ENCODE measurements at places on chromosomes 5 and 9.
A peak's percentile ranks its signal among the peaks of the same experiment; 100 is the strongest.

DNA sequence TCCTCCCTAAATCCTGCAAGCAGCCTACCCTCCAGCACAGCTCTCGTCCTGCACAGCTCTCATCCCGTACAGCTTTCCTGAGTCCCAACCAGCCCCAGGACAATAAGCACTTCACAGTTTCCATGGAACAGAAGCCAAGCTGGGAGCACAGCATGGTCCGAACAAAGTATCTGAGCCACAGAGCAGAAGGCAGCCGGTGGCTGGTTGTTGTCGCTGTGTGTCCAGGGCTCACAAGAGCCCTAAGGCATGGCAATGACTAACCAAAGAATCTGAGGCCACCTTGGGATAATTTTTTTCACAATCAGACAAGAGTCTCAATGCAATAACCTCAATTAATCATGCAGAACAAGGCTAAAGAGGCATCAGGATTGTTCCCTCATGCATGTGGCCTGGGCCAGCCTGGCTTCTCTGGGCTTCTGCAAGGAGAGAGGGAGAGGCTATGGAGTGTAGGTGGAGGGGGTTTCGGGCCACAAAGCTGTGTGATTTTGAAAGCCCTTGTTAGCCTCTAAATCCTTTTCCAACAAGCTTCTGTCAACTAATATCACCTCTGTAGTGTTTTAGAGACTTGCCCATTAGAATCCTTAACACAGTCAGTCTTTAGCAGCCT, 323.4 kb downstream of the PIK3R1 start:
- DNase-seq: no peak

DNA sequence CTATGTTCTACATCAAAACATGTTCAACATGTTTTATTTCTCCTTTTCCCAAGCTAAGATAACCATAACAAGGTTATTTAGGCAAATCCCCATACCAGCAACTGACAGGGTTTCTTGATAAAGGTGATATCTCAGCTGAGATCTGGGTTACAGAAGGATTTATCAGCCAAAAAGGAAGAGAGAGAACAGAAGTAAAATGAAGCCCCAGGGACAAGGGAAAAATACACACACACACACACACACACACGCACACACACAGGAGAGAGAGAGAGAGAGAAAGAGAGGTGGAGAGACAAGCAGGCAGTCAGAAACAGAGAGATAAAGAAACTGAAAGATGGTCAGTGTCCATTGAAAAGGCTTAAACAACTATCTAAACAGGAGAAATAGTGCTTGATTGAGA, 19.7 kb upstream of the MLLT3 start:
- no peak for DNase-seq

DNA sequence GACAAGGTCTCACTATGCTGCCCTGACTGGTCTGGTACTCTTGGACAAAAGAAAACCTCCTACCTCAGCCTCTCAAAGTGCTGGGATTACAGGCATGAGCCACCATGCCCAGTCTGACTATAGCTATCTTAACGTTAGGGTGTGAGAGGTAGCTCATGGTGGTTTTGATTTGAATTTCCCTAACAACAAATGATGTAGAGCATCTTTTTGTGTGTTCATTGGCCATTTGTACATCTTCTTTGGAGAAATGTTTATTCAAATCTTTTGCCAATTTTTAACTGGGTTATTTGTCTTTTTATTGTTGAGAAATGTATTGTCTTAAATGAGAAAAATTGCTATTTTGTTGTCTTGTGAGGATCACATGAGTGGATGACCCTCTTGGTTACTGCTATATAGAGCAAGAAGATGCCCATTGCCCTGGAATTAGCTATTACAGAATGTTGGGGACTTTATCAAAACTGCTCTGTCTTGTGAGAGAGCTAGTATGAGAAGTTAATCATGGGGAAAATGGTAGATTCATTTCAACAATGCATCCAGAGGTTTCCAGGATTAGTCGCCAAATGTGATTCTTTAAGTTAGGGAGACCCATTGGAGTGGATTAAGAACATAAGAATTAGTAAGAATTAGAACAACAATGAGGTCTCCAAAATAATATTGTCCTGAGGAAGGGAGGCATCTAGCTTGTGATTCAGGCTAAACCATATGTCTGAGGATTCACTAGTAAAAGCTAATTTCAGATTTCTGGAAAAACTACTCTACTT, 124.3 kb upstream of the MOCS2 start:
- peak; percentile 33 for DNase-seq

- peak; percentile 75 for DNase-seq
Observed at GRCh38 chr9:114487607-114488300, 17.5 kb downstream of the WHRN start.

DNA sequence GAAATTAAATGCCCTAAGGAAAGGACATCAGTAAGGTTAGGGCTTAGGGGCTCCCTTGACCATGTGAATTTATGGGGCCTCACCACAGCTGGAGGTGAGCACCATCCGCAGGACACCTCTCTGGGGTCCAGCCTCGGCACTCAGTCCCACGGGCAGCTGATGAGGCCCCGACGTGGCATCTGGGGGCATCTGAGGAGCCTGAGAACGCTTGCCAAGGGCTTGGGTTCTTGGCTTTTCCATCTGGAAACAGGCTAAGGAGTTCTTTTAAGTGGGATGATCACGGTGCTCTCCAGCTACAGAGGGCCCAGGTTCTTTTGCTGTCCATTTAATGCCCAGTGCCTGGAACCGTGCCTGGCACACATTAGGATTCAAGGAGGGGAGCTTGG, 3.6 kb downstream of the NKX2-5 start:
- DNase-seq: no peak

DNA sequence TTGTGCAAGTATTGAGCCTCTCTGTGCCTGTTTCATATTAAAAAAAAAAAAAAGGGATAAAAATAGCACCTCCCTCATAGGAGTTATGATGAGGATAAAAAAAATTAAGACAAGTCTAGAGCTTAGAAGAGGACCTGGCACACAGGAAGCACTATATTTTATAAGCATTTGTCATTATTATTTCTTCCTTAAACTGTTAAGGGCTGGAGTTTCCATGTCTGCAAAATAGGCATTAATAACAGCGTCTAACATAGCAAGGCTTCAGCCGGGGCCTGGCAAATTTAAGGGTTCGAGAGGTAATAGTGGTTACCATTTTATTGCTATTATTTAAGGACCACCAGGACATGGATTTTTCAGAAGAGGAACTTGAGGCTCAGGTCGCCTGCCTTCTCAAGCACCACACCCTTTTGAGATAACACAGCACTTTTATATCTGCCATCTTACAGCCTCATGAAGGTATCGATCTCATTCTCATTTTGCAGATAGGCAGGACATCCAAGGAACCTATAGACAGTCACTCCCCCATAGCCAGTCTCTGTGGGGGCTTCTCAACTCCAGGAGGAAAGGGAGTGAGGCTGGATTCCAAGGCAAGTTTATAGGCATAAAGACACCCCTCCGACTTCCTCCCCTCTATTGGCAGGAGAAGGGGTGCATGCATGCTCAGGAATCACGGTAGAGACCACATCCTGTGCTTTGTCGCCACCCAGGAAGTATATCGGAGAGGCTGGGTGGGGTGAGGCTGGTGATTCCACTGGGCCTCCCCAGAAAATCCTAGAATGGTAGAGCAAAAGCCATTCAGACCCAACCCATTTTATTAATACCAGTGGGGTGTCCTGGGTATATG, 2.4 kb downstream of the ANXA6 start:
- peak; percentile 21 for DNase-seq

GRCh38 chr9:107635803-107636174, 146.2 kb upstream of the KLF4 start:
- no peak for DNase-seq

- no peak for DNase-seq
Observed at GRCh38 chr5:56112526-56113121, 117.9 kb upstream of the IL6ST start.

- DNase-seq: no peak
Observed at GRCh38 chr9:137788561-137789294, 88.9 kb upstream of the CACNA1B start.

- DNase-seq: peak; percentile 35
Observed at GRCh38 chr9:91741522-91741921, 208.5 kb downstream of the ROR2 start.

- DNase-seq: no peak
Observed at GRCh38 chr9:69030851-69031645, 4.5 kb upstream of the FXN start.

DNA sequence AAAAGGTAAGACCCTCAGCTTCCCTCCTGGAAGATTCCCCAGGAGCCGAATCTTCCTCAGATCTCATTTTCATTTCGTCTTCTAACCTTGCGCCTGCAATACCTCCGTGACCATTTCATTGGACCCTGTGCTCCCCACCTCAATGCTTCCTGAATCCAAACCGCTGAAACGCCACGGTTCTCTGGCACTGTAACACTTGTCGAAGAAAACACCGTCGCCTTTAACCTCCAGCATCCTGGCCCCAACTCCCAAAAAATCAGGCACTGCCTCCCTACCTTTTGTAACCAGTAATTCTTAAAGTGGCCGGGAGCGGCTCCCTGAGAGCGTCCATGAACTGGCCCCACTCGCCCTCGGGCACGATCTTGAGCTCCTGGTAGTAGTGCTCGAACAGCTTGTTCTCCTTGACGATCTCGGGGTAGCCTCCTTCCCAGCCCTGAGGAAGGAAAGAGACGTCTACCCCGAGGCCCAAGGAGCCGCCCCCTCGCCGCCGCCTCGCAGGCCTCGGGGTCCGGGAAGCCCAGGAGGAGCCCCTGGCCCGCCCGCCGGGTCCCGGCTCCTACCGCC, 438 bp downstream of the NSUN2 start:
- DNase-seq: peak; percentile 12

DNA sequence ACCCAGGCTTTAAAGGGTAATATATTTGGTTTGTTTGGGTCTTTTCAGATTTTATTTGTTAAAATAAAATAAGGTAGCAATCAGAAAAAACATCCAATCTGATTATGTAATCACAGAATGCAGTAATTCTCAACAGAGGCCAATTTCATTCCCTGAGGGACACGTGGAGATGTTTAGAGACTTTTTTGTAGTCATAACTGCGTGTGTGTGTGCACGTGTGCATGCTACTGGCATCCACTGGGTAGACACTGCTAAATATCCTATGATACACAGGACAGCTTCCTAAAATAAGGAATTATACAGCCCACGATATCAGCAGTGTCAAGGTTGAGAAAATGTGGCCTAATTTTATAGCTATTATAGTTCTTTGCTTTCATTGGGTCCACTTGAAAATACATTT, 180.8 kb upstream of the KLF9 start:
- no peak for DNase-seq

GRCh38 chr9:93826905-93827544, 128.1 kb downstream of the BARX1 start:
- no peak for DNase-seq

GRCh38 chr9:128249908-128250838, 25.6 kb downstream of the GOLGA2 start:
- DNase-seq: peak; percentile 59

DNA sequence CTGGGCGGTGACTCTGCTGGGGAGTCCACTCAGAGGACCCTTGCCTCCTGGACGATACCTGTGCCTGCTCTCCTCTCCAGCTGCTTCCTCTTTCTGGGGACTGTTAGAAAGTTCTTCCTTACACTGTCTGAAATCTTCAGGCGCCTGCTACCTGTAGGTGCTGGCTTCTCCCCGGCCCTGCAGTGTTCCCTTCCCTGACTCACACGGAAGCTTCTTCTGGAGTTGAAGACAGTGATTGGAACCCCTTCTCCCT, 562 bp downstream of the GSN start:
- DNase-seq: no peak

DNA sequence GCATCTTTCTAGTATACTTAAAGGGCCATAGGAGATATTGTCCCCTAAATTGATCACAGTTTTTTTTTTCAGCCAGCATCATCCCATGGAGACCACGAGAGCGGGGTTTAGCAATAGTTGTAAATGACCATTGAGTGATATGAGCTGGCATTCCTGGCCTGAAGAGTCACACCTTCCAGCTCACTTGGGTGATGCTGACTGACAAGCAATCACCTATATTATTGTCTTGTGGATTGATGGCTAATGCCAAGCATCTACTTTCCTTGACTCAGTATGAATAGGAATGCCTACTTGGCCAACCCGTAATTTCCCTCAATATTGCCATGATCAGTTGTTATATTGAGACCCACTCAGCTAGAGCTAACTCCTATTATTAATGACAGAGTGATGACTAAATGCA, 70.5 kb downstream of the ADAMTSL1 start:
- DNase-seq: no peak

DNA sequence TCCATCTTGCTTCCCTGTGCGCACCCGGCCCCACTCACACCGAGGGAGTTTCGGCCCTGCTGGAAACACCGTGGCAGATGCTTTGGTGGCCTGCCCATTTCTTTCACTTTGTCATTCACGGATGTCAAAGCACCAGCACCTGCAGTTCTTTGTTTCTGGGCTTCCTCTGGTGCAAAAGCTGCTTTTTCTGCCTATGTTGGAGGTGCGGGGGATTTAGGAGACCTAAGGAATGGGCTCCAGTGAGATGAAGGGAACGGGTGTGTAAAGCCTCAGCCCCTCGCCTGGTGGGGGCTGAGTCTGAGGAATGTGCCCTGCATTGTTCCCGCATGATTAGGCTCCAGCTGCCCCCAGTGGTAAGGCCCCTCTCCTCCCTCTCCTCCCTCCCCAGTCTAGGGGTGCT, 62.3 kb downstream of the THBS4 start:
- no peak for DNase-seq

GRCh38 chr5:64566310-64566916, 60.6 kb downstream of the RGS7BP start:
- DNase-seq: no peak

GRCh38 chr5:10995891-10996290, 234.9 kb upstream of the DAP start:
- DNase-seq: no peak

DNA sequence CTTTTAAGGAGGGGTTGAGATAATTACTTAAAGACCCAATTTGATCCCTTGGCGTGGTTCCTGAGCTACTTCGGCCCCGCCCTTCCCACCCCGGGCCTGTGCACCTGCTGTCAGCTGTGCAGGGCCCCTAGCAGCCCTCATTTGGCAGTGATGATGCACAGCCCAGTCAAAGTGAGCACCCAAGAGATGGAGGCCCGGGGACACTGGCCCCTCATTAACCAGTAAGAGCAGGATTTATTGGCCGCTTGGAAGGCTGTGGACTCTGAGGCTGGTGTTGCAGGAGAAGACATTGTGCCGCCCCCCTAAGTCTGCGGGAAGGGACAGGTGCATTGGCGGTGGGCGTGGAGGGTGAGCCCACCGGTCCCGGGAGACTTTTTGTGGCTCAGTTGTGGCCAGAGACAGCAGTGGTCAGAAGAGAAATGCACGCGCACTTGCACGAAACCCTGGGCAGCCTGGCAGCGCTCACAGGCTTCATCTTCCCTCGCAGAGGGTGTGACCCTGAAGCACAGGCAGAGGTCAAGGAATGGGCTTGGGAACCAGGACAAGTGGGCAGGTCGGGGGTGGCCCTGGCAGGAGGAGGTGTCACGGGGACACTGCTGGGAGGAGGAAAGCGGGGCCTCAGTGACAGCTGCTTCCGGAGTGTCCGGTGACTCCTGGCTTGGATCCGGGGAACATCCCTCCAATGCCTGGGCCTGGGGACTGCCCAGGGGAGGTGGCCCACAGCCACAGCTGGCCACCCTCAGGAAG, 74.0 kb upstream of the RXRA start:
- no peak for DNase-seq
